A172 (cell line): ENCODE measurements at places on chromosomes 7 and 10.

DNA sequence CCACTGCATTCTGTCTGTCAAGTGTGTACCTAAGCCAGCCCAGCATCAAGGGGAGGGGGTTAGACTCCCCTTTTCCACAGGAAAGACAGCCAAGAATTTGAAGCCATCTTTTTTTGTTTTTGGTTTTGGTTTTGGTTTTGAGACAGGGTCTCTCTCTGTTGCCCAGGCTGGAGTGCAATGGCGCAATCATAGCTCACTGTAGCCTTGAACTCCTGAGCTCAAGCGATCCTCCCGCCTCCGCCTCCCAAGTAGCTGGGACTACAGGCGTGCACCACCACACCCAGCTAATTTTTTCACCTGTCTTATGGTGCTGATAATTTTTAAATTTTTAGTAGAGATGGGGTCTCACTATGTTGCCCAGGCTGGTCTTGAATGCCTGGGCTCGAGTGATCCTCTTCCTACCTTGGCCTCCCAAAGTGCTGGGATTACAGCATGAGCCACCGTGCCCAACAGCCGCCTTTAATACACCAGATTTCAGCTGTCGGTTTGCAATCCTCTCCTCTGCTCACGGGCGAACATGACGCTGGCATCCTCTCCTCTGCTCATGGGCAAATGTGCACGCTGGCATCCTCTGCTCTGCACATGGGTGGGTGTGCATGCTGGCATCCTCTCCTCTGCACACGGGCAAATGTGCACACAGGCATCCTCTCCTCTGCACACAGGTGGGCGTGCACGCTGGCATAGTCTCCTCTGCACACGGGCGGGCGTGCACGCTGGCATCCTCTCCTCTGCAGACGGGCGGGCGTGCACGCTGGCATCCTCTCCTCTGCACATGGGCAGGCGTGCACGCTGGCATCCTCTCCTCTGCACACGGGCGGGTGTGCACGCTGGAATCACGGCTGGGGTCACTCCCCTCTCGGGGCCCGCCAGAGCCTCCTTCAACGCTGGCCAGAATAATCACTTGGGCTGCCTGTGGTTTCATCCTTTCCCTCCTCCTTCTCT lies 56.0 kb upstream of the PDGFA start:
- DNase-seq: no peak

DNA sequence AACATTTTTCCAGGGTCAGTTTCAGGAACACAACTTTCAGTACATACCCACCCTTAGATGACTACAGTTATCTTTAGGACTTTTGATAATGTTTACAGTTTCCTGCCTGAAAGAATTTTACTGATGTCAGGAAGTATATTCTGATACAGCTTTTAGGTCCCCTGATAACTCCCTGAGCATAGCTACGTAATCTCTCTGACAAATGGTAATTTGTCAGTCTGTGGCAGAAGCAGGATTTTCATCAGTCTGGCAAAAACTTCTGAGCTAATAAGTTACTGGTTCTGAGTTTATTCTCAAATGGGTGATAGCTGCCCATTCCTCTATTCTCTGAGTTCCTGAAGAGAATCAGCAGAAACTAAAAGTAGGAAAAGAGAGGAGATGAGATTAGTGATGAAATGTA lies 270.1 kb upstream of the MTPN start:
- DNase-seq: no peak

GRCh38 chr10:16853201-16853600 lies 36.0 kb upstream of the RSU1 start:
- peak; percentile 28 for DNase-seq

DNA sequence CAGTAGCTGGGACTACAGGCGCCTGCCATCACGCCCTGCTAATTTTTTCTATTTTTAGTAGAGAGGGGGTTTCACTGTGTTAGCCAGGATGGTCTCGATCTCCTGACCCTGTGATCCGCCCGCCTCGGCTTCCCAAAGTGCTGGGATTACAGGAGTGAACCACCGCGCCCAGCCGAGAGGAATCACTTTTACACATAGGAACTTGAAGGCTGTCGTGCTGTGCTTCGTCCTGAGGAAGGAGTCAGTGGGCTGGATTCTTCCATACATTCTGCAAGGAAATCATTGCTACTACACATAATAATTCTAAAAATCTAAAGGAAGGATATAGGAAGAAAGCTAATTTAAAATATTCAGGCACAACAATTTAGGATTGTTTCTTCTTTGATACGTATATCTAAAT lies 48.8 kb upstream of the ZPBP start:
- no peak for DNase-seq

- no peak for DNase-seq
Measured at GRCh38 chr7:150994141-150994837, 3.5 kb downstream of the NOS3 start.

- DNase-seq: no peak
Measured at GRCh38 chr10:45379891-45380540, 6.0 kb downstream of the ALOX5 start.

- DNase-seq: no peak
Measured at GRCh38 chr7:2612445-2613097, 19.2 kb upstream of the TTYH3 start.

DNA sequence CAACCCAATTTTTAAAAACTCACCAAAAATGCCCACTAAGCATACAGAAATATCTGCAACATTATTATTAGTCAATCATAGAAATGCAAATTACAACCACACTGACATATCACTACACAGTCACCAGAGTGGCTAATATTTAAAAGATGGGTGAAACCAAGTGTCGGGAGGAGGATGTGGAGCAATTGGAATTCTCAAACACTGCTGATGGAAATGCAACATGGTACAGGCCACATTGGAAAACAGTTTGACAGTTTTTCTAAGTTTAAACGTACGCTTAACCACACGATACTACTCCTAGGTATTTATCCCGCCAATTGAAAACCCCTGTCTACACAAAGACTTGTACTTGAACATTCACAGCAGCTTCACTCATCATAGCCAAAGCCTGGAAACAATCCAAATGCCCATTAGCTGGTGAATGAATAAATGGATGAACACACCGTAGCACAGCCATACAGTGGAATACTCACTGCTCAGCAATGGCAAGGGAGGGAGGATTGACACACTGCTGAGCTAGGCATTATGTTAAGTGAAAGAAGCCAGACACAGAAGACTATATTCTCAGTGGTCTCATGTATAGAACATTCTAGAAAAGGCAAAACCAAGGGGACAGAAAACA lies 16.3 kb downstream of the GCK start:
- DNase-seq: no peak

- DNase-seq: no peak
Measured at GRCh38 chr7:112630565-112630964, 149.8 kb downstream of the LSMEM1 start.

GRCh38 chr10:132137111-132138072 lies 49.4 kb upstream of the DPYSL4 start:
- no peak for DNase-seq

DNA sequence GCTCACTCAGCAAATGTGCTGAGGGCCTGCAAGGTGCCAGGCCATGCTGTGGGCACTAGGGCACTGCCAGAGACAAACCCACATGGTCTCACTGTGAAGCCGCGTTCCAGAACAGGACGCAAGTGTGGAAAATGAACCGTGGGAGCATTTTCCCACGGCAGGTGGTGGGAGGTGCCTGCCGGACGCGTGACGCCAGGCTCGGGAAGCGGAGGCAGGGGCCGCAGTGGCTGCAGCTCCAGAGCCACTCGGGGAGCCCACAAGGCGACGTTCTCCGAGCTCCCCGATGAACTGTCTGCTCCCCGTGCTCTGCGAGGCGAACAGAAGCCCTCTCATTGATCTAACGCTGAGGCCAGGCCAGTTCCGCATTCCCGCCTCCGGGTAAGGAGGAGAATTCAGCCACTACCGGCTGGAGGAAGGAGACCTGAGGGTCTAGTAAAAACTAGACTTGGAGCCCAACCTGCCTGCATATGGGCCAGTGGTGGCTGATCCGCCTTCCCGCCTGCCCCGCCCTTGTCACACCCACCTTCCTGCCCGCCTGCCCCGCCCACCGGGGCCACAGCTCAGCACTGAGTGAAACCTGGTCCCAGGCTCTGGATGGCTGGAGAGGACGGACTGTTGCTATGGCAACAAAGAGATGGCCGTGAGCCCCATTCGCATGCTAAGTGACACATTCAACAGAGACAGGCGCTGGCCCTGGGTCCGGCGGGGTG lies 13.1 kb downstream of the ADGRA1 start:
- DNase-seq: no peak

GRCh38 chr7:18550574-18550973 lies 55.0 kb downstream of the HDAC9 start:
- no peak for DNase-seq
